ENCODE measurements at places on chromosomes 2 and 18. TPM values are rescaled to one million over a fixed set of nuclear protein-coding genes. Genes with fewer than 3 reads are reported as not detected.

Gene ANKRD30B
- total RNA-seq = not detected

Gene FER1L5
- total RNA-seq = 0.04 TPM

Gene MYL12A
- 207 TPM for total RNA-seq

Gene POTEI
- 0.47 TPM for total RNA-seq

Gene DLGAP1
- total RNA-seq = 0.99 TPM

Gene VIT
- 0.13 TPM for total RNA-seq

Gene HOXD8
- total RNA-seq = 8.6 TPM

Gene IL1B
- total RNA-seq = not detected

Gene COBLL1
- 16.2 TPM for total RNA-seq

Gene ZNF385B
- 2.1 TPM for total RNA-seq

GRCh38 chr2:75564713-75565359, 4.1 kb upstream of the EVA1A start:
- H3K36me3 ChIP-seq = no peaks in the 10 kb centered on the region
- DNase-seq = no peak
- H3K27me3 ChIP-seq = peaks cover 26% of the 10 kb centered on the region
- no peak overlapping the region for H3K27ac ChIP-seq
- H3K4me3 ChIP-seq = no peak overlapping the region

DNA sequence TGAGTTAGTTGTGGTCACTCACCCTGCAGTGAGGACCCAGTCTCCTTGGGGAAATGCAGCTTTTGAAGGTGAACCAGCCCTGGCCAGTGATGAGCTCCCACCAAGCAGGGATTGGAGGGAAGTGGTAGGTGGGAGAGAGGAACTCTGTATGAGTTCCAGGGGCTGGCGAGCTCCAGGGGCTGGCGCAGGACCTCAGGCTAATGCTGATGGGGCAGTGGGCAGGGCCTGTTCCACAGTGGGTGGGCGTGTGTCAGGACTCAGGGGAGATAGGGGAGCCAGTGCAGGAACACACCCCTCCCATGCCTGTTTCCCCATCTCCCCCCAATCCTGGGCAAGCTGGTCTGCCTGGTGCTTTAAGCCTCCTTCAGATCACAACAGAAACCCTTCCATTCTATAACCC, 208.4 kb downstream of the DYSF start:
- no peak overlapping the region for H3K27ac ChIP-seq
- no peaks in the 10 kb centered on the region for H3K27me3 ChIP-seq
- H3K4me1 ChIP-seq = no peaks in the 10 kb centered on the region
- H3K36me3 ChIP-seq = peaks cover 17% of the 10 kb centered on the region
- H3K4me3 ChIP-seq = no peak overlapping the region

- H3K4me1 ChIP-seq = peaks cover 11% of the 10 kb centered on the region
- no peaks in the 10 kb centered on the region for H3K27me3 ChIP-seq
- no peak overlapping the region for H3K27ac ChIP-seq
- DNase-seq = no peak
Measured at GRCh38 chr2:63697160-63697559, 108.4 kb downstream of the MDH1 start.

DNA sequence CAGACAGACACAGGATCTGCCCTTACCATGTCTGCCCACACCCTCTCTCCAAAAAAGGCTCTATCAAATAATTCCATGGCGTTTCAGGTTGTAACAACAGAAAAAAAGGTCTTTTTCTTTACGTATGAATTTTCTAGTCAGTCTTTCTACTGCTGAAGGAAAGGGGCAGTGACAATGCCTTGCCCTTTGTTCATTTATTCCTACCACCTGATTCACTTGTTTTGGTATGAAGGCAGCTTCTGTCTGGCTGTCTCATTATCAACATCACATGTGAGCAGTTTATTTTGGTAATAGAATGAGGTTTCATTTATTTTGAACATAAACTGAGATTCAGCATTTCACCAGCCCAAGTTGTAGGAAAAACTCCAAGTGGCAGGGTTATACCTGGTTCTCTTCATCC, 94.3 kb upstream of the KLF7 start:
- no peaks in the 10 kb centered on the region for H3K36me3 ChIP-seq
- no peaks in the 10 kb centered on the region for H3K4me1 ChIP-seq
- no peak overlapping the region for H3K27ac ChIP-seq
- H3K4me3 ChIP-seq = no peak overlapping the region

DNA sequence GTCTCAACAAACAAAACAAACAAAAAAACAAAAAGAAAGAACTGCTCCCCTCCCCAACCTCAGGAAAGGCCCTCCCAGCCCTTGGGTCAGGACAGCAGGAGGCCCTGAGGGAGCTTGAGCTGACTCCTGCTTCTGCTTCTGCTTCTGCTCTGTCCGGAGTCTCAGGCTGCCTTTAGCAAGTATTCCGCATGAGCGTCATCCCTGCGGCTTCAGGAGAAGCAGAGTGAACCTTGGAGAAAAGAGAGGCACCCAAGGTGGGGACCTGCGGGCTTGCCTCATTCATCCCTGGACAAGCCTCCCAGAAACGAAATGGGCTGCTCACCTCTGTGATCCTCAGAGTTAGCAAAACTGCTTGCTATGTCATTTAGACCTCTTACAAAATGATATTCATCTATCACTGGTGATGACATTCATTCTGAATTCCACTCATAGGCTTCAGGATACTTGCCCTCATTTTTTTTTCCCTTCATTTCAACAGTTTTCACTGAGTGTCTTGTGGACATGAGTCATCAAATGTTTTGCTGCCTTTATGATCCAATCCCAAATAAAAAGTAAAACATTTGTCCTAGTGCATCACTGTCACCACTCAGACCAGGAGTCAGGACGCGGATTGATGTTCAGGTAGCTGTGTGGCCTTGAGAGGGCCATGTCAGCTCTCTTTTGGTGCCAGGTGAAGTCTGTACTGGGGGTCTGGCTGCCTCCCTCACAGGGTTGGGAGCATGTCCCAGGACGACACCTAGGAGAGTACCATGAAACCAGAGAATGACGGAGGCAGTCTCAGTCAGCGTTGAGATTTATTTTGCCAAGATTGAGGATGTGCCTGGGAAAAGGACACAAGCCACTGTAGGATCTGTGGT, 51.7 kb downstream of the IMPA2 start:
- no peaks in the 10 kb centered on the region for H3K27me3 ChIP-seq
- H3K4me1 ChIP-seq = no peaks in the 10 kb centered on the region
- H3K36me3 ChIP-seq = no peaks in the 10 kb centered on the region
- no peak overlapping the region for H3K4me3 ChIP-seq
- H3K27ac ChIP-seq = no peak overlapping the region

DNA sequence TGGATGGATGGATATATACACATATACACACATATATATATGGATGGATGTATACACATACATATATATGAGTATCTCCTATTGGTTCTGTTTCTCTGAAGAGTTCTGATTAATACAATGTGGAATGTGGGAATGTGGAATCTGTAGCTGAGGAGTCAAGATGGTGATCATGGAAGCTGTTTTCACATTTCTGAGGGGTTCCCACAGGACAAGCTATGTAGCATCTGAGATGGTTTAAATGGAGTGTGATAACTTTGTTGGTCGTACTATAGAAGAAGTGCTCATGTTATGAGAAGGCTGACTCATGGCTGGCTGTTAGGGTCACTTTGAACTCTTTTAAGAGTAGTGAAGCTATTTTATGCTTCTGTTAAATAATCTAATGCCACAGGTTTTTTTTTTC, 279.7 kb downstream of the MEIS1 start:
- H3K4me1 ChIP-seq = no peaks in the 10 kb centered on the region
- no peaks in the 10 kb centered on the region for H3K27me3 ChIP-seq
- no peak overlapping the region for H3K4me3 ChIP-seq
- no peak for DNase-seq
- H3K36me3 ChIP-seq = no peaks in the 10 kb centered on the region

DNA sequence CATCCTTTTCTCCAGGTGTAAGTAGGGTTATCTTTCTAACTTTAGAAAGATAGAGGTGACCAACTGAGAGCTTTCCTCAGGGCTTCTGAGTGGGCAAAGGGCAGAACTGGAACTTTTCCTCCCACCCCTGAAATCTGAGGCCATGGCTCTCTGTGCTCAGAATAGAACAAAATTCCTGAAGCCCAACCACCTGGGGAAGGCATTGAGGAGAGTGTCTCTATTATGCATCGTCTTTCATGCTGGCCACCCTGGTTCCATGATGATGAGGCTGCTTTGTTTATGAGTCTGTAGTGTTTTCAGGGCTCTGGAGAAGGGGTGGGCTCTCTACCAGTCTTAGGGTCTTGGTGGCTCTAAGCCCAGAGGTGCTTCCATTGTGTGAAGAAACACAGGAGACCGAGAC, 30.7 kb upstream of the IL1R1 start:
- DNase-seq = no peak
- H3K27ac ChIP-seq = no peak overlapping the region
- no peak overlapping the region for H3K4me3 ChIP-seq
- no peaks in the 10 kb centered on the region for H3K27me3 ChIP-seq

- no peaks in the 10 kb centered on the region for H3K27me3 ChIP-seq
- H3K36me3 ChIP-seq = no peaks in the 10 kb centered on the region
- H3K4me3 ChIP-seq = no peak overlapping the region
- H3K27ac ChIP-seq = peak overlapping the region; percentile 32
- no peak for DNase-seq
Measured at GRCh38 chr2:226652369-226652768, 147.3 kb downstream of the IRS1 start.

DNA sequence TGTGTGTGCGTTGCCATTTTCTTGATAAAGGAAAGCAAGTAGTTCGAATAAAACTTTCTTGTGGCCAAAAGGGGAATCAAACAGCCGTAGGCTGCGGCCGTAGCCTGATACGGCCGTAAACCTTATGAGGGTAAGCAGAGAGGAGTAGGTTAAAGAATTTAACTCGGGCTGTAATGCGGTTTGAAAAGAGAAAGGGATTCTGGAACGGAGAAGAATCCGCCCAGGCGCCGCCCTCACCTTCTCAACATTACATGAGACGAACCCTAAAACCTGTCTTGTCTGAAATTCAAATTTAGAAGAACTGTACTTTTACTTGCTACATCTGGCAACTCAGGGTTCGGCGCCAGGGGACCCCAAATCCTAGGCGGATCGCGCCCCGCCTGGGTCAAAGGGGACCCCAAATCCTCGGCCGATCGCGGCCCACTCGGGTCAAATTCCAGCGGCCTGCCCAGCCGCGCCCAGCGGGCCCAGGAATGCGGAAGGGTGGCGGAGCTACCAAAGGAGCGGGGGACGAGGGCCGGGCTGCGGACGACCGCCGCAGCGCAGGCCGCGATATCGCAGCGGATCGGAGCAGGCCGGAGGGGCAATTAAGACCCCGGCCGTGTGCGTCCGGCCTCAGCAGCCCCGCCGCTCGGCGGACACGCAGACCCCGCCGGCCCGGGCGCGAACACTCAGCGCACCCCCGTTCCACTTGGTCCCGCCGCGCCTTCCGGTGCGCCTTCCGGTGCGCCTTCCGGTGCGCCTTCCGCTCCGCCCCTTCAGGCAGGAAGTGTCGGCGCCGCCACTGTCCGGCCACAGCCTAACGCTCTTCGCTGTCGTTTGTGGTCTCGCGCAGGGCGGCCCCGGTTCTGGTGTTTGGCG, at the start of gene MYL12B:
Gene MYL12B, plus strand, starts transcription at position 761 of the 861 bp plus-strand sequence. CDS start 10,766 bp downstream, outside the sequence.
- peak within 1 kb of the TSS; percentile 99 for H3K27ac ChIP-seq
- H3K36me3 ChIP-seq = peaks cover 17% of the 10 kb centered on the region
- peak; percentile 76 for DNase-seq
- H3K4me3 ChIP-seq = peak within 1 kb of the TSS; percentile 91

GRCh38 chr18:54948350-54948837, 10.9 kb downstream of the CCDC68 start:
- DNase-seq = no peak
- no peaks in the 10 kb centered on the region for H3K4me1 ChIP-seq
- no peaks in the 10 kb centered on the region for H3K27me3 ChIP-seq
- H3K36me3 ChIP-seq = no peaks in the 10 kb centered on the region
- H3K27ac ChIP-seq = no peak overlapping the region
- H3K4me3 ChIP-seq = no peak overlapping the region

- H3K4me3 ChIP-seq = no peak overlapping the region
- H3K27ac ChIP-seq = no peak overlapping the region
- DNase-seq = peak; percentile 51
- H3K27me3 ChIP-seq = no peaks in the 10 kb centered on the region
- peaks cover 9% of the 10 kb centered on the region for H3K4me1 ChIP-seq
- no peaks in the 10 kb centered on the region for H3K36me3 ChIP-seq
Measured at GRCh38 chr2:226130192-226130591, 669.4 kb downstream of the IRS1 start.

- H3K36me3 ChIP-seq = no peaks in the 10 kb centered on the region
- no peak overlapping the region for H3K27ac ChIP-seq
- no peak overlapping the region for H3K4me3 ChIP-seq
Measured at GRCh38 chr2:149690825-149691224, 103.2 kb upstream of the MMADHC start.

DNA sequence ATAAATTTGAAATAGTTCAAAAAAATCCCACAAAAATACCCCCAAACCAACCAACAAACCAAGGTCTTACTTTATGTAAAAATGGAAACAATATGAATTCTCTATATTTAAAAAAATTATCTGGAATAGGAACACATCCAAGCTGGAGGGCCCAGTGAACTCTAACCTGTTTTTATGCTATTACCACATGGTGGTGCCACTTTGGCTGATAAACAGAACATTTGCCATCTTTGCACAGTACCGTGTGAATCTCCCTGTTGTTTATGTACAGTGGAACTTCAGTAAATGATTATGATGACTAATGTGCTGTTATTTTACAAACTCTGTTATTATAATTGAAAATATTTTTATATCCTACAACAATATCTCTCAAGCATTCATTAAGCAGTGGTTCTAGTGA, 145.3 kb upstream of the SMAD7 start:
- H3K27me3 ChIP-seq = no peaks in the 10 kb centered on the region
- DNase-seq = no peak
- H3K4me3 ChIP-seq = no peak overlapping the region
- H3K27ac ChIP-seq = no peak overlapping the region
- peaks cover 10% of the 10 kb centered on the region for H3K4me1 ChIP-seq

DNA sequence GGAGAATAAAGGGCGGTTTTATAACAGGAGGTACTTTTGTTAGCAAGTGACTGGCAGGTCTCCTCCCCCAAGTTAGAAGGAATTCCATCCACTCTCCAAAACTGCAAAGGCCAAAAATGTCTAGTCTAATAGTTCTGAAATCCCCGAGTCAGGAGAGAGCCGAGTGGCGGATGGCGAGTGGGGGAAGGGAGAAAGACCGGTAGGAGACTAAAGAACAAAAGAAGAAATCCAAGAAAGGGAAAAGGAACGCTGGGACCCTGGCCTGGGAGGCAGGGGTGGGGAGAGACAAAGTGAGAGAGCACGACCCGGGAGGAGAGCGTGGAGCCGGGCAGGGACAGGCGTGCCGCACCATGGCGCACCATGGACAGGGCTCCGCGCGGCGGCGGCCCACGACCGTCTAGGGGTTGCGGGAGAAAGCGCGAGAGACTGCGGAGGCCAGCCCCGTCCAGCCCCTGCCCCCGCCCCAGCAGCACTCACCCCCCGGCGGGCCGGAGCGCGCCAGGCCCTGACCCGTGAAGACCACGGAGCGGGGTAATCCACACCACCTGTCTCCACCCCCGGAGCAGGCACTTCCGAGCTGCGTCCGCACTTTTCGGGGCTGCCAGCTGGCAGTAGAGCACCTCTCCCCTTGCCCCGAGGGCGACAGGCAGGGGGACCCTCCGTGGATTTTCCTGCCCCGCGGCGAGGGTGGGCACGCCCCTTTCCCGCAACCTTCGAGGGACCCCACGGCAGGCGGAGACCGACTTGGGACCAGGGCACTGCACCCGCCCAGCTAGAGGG, 1.6 kb downstream of the CDH2 start:
- peak overlapping the region; percentile 73 for H3K4me3 ChIP-seq
- no peaks in the 10 kb centered on the region for H3K4me1 ChIP-seq
- no peaks in the 10 kb centered on the region for H3K27me3 ChIP-seq
- no peak overlapping the region for H3K27ac ChIP-seq
- DNase-seq = no peak

Measured in SJCRH30 (cell line).